MCF 10A (cell line): ENCODE measurements at places on chromosomes 12 and 14. TPM values are rescaled to one million over a fixed set of nuclear protein-coding genes. Genes with fewer than 3 reads are reported as not detected.

The PROX2 gene
- not detected in 2 replicates for total RNA-seq

GRCh38 chr12:69468237-69469026 is 1.8 kb upstream of the FRS2 start:
- H3K4me1 ChIP-seq, result peaks cover 47% of the 10 kb centered on the region
- H3K4me3 ChIP-seq, result no peak overlapping the region
- no peaks in the 10 kb centered on the region for H3K36me3 ChIP-seq
- no peak for DNase-seq
- no peak overlapping the region for H3K27ac ChIP-seq

The EPYC gene
- not detected in 2 replicates for total RNA-seq

The GUCY2C gene
- total RNA-seq, result not detected in 2 replicates

DNA sequence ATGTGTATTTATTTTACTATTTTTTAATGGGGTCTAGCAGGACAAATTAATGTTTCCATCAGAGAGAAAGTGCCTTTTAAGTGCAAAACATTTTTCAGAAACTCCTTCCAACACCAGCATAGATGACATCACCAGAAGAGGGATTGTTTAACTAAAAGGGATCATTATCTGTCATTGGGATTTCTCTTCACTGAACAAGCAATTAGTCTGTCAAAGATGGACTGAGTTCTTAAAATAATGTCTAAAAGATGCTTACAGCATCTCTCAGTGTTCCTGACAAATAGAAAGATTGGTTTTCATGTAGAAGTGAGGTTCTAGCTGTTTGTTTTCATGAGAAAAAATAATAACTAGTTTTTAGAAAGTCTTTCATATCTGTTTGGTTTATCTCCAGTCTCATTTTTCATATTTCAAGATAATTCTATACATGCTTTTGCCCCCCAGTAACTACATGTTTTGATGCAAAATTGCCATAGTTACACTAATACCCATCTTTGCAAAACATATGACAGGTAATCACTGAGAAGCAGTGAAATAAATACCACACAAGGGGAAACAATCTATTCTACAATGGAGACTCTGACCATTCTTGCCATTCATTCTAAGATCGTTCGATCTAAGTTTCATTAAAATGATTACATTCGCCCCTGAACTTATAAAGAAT is 850.3 kb downstream of the GALC start:
- peaks cover 15% of the 10 kb centered on the region for H3K4me1 ChIP-seq
- DNase-seq, result no peak
- no peaks in the 10 kb centered on the region for H3K27me3 ChIP-seq
- H3K4me3 ChIP-seq, result no peak overlapping the region
- no peaks in the 10 kb centered on the region for H3K36me3 ChIP-seq

DNA sequence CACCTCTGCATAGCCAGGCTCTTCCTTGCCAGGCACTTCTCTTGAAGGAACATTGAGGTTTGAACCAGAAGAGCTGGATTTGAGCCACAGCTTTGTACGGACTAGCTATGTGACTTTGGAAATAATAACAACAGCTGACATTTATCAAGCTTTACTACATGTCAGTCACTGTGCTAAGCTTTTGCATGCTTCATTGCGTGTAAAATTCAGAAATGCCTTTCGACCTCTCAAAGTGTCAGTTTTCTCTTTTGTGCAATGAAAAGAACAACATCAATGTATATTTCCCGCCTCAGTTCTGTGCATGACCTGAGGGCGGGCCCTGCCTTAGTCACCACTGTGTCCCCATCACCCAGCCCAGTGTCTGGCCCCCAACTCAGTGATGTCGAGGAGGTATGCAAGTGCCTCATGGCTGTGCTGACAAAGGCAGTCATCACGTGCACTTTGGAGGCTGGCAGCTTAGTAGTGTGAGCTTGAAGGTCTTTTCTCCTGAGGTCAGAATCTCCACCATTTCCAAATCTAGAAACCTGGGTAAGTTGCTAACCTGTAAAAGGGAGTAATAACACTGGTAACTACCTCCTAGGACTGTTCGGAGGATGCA is 17.9 kb upstream of the AQP2 start:
- H3K4me3 ChIP-seq, result no peak overlapping the region
- H3K4me1 ChIP-seq, result peaks cover 10% of the 10 kb centered on the region
- DNase-seq, result no peak

- H3K4me3 ChIP-seq, result no peak overlapping the region
- no peaks in the 10 kb centered on the region for H3K4me1 ChIP-seq
- no peak for DNase-seq
- H3K27me3 ChIP-seq, result peaks cover 17% of the 10 kb centered on the region
- H3K27ac ChIP-seq, result no peak overlapping the region
These were observed 29.8 kb downstream of the TESPA1 start for GRCh38 chr12:54954801-54955200.

DNA sequence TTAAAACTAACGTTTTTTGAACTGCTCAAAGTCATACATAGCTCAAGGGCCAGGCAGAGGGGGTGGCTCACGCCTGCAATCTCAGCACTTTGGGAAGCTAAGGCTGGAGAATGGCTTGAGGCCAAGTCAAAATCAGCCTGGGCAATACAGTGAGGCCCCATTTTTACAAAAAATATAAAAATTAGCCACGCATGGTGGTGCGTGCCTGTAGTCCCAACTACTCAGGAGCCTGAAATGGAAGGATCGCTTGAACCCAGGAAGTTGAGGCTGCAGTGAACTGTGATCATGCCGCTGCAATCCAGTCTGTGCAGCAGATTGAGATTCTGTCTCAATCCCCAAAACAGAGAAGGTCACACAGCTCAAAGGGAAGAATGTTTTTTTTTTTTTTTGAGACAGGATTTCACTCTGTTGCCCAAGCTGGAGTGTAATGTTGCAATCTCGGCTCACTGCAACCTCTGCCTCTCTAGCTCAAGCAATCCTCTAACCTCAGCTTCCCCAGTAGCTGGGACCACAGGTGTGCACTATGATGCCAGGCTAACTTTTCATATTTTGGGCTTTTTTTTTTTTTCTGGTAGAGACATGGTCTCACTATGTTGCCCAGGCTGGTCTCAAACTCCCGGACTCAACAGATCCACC is 2.9 kb downstream of the RBM23 start:
- peaks cover 13% of the 10 kb centered on the region for H3K4me1 ChIP-seq
- no peaks in the 10 kb centered on the region for H3K27me3 ChIP-seq
- no peak overlapping the region for H3K4me3 ChIP-seq
- no peak overlapping the region for H3K27ac ChIP-seq
- peak; percentile 57 for DNase-seq

The TSHR gene
- total RNA-seq, result not detected in 2 replicates
